ENCODE measurements at places on chromosomes 2 and 18.

DNA sequence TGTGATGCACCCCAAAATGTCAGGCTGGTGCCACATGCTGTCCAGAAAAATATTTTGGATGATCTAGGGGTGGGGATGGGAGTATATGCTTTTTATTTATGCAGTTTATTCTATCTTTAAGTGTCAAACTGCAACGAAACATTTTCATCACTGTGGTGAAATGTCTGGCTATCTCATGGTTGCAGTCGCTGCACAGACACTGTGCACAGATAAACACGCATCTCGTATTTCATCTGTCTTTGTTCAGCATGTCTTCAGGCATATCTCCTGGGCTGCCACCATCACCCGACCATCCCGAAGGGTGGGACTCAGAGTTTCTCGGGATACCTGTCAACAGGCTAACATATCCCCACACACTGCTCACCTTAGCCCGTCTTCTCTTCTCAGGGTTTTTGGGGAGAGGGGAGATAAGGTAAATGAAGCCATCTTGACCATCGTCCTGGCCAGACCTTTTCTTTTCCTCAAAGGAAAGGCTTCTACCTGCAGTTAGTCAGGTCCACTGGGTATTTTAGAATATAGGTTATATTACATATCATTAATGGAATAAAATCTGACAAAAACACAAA lies 80.7 kb upstream of the NABP1 start:
- no peak for DNase-seq

DNA sequence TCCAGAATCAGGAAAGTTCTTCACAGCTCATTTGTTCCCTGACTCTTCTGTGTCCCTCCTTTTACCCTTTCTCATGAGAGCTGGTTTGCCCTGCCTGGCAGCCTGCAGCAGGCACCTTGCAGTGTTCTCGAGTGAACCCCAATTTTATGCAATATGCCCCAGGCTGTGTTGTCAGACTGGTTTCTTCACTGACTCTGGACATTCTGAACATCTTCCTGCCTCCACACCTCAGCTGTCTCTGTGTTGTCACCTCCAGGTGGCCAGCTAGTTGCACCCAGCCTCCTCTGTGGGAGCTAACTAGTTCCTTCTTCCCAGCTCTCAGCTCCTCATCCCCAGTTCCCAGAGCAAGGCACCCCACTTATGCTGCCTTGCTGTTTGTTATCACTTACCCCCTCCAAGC lies 5.5 kb downstream of the SETBP1 start:
- no peak for DNase-seq

DNA sequence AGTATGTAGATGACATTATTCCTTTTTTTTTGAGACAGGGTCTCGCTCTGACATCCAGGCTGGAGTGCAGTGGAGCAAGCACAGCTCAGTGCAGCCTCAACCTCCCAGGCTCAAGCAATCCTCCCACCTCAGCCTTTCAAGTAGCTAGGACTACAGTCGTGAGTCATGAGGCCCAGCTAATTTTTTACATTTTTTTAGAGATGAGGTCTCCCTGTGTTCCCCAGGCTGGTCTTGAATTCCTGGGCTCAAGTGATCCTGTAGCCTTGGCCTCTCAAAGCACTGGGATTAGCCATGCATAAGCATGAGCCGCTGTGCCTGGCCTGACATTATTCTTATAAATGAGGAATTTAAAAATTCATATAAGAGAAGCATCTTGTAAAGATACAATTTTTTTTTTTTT lies 86.9 kb downstream of the FAM117B start:
- no peak for DNase-seq

GRCh38 chr18:36905571-36905970 lies 76.6 kb downstream of the KIAA1328 start:
- no peak for DNase-seq

GRCh38 chr2:231386446-231386845 lies 9.1 kb upstream of the B3GNT7 start:
- no peak for DNase-seq

DNA sequence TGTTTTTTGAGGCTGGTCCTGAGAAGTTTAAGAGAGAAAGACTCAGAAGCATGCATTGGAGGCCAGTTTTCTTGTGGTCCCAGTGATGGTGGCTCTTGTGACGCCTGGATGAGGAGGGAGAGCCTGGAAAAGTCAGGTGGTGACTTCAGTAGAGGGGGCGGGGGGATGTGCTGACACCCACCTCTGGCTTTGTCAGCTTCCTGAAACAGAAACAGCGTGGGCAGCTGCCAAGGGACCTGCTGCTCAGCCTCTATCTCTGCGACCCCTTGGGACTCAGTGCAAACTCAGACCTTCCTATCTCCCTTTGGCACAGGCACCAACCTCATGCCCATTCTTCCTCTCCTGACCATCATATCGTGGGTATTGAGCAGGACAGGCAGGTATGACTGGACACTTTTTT lies 6.4 kb downstream of the TGFBRAP1 start:
- DNase-seq = no peak

DNA sequence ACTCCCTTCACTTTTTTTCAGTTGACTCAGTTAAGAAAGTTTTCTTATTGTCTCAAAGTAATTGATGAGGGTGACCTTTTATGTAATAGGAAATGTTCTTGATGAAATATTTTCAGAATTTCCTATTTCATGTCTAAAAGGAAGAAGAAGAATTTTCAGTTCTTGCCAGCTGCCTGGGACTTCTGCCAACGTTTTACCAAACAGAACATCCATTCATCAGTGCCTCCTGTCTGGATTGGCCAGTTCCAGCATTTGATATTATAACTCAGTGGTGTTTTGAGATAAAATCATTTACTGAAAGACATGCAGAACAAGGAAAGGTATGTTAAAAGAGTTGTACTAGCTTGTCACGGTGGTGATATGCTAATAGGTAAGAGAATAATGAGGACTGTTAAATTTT lies 104.7 kb upstream of the MYO3B start:
- DNase-seq = peak; percentile 80

GRCh38 chr2:207143215-207144172 lies 22.3 kb downstream of the KLF7 start:
- DNase-seq = no peak

DNA sequence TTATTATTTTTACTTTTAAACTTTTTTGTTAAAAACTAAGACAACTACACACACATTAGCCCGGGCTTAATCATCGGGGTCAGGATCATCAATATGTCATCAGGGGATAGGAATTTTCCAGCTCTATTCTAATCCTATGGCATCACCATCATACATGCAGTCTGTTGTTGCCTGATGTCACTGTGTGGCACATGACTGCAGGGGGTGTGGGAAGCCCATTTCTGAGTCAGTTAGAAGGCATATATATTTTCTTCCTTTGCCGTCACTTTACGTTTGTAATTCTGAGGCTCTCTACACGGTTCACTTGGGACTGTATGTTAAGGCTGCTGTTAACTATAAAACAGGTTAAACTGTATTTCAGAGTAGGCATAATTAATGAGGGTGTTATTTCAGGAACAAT lies 144.4 kb upstream of the ITGA6 start:
- DNase-seq = no peak

DNA sequence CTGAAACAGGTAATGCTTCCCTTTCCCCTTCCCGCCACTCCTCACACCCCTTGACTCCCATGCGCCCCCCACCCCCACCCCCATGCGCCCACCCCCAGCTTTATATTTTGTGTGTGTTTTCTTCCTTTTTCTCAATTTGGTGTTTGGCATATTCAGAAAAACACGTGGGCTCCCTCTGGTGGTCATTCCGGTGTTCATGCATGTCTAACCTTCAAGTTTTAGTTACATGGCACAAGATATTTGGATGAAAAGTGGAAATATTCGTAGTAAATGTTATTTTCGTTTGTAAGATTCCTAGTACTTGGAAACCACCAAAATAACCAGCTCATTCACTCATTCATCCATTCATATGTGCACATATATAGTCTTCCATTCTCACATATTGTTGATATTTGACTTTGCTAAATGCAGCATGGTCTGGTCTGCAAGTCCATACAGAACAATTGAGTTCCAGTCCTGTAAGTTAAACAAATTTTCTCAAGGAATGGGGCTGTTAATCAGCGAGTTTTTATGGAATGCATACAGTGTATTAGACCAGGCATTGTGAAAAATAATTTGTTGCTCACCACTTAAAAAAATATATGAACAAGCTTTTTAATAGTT lies 143.6 kb upstream of the MAP3K20 start:
- peak; percentile 63 for DNase-seq

- no peak for DNase-seq
These were observed 44.6 kb downstream of the COBLL1 start for GRCh38 chr2:164796999-164797398.

DNA sequence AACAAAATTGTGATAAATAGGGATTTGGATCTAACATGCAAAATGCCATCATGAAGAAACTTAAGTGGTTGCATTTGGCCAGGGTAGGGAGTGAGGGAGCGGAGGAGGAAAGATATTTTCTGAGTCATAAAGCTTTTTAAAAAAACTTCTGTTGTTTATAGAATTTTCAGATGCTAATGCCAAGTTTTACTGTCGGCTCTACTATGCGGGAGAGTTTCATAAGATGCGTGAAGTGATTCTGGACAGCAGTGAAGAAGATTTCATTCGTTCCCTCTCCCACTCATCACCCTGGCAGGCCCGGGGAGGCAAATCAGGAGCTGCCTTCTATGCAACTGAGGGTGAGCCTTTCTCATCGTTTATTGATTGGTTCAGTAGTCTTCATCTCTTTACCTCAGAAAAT lies 56.0 kb upstream of the PTH2R start:
- DNase-seq = no peak

GRCh38 chr2:41973871-41974270 lies 74.0 kb upstream of the PKDCC start:
- no peak for DNase-seq

DNA sequence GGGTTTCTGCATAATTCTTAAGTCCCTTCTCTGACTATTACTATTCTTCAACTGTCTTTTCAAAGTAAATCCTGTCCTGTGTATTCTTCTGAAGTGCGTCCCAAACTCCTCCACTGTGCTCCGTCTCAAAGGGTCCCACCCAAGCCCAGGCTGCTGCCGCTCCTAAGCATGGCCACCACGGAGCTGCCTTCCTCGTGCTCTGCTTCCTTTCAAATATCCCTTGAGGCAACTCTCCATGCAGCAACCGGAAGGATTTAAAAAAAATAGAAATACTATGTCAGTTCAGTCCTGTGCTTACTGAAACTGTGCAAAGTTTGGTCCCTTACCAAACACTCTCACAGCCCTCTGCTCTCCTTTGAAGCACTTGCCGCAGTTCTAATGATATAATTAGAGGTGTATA lies 116.1 kb downstream of the NOL10 start:
- DNase-seq = no peak

DNA sequence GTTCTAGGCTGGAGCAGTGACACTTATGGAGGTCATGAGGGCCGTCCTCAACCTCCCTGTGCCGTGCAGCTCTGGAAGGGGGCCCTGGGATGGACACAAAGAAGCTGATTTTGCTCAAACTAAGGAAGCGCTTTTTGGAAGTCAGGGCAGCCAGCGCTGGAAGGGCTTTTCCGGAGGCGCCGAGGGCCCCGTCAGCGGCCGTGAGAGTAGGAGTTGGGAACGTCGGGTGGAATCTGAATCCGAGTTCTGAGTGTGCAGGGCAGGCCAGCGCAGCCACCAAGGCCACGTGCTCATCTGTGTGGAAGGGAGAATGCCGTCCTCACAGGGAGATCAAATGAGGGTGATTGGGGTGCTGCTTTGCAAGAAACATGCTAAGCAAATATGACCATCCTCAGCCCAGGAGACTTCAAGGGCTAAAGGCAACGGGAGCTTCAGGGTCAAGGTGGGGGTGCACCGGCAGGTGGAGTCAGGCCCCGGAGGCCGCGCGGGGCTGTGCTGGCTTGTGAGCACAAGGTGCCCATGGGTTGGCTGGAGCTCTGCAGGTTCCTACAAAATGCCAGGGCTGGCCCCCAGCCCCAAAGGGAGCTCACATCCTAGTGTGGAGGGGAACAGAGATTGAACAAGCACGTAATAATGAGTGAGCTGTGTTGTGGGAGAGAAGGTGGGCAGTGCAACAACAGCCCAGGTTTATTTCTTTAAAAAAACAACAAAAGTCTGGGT lies 70.4 kb upstream of the HPCAL1 start:
- DNase-seq = no peak

DNA sequence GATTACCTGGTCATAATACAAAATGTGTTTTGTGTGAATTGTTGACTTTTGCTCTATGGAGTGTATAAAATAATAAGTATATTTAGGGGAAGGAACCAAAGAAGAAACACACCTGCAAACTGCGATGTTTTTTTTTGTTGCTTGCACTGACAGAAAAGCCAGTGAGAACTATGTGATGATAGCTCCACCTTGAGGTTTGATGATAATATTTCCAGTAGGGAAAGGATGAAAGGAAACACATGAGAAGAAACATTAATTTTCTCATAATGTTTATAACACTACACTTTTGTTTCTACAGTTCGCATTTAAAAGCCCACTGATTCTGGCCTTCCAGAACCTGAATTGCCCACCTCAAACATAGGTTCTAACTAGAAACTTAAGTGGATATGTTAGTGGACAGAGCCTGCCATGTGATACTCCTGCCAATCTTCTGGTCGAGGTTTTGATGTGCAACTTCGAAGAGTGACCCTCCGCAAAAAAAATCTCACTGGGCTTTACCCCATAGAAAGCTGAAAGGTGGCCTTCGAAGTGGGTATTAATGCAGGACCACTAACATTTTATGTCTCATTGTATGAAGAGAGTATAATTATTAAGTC lies 476.4 kb upstream of the SPHKAP start:
- DNase-seq = peak; percentile 21

- no peak for DNase-seq
These were observed 47.4 kb downstream of the LRRFIP1 start for GRCh38 chr2:237674731-237675276.

GRCh38 chr2:16088035-16088801 lies 147.9 kb downstream of the MYCN start:
- no peak for DNase-seq

GRCh38 chr2:191247381-191248057 lies 2.3 kb downstream of the MYO1B start:
- DNase-seq = no peak

- DNase-seq = no peak
These were observed 30.5 kb downstream of the ZNF516 start for GRCh38 chr18:76464281-76465259.

DNA sequence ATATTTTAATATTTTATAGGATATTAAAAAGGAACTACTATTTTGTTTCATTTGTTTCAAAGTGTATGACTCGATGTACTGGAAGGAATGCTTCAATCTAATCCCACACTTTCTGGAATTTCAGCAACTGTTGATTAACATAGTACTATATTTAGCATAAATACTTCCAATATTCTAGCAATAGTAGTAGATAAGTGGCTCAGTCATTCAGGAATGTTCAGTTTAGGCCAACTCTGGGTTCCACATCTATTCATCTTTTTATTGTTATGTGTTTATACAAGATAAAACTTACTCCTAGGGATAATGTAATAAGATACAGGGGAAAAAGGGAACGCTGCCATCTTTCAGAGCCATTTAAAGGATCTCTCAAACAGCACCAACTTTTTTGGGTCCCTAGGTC lies 22.3 kb upstream of the ORC2 start:
- DNase-seq = no peak

- no peak for DNase-seq
These were observed 72.6 kb upstream of the NOL4 start for GRCh38 chr18:34297287-34297686.

DNA sequence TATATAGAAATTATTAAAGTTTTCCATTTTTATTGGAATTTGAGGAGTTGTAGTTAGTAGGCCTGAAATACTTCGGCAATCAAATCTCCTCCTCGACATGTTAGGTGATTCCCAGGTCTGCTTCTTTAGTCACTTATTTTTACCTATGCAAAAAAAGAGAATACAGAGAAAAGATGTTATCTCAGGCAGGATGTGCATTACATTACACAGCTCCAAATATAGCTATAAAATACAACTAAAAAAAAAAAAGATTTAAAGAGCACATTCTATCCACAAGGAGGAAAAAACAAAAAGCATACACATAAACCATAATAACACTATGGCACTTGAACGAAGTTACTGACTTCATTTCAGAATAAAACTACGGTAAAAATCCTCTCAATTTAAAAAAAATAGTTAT lies 8.1 kb downstream of the STK17B start:
- no peak for DNase-seq
